ENCODE measurements at places on chromosomes 6 and 20. TPM values are rescaled to one million over a fixed set of nuclear protein-coding genes. Genes with fewer than 3 reads are reported as not detected.

- no peak for DNase-seq
Measured at GRCh38 chr6:107727096-107727757, 96.9 kb downstream of the SCML4 start.

DNA sequence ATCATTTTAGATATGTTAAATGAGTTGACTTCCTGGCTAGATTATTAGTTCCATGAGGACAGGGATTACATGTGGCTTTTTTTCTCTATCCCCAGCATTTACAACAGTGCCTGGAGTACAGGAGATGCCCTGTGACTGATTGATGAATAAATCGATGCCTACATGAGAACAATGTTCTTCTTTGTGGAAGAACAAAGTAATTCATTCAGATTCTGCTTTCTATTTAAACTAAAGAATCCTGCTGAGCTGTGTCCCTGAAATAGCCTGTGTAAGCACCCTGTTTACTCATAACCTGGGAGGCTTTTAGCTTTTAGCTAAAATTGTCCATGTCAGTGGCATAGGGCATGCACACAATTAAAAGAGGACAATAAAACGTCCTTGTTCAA, 125.1 kb upstream of the BTBD3 start:
- DNase-seq: no peak

GRCh38 chr6:41733707-41734665, 1.4 kb downstream of the TFEB start:
- peak; percentile 58 for DNase-seq

- no peak for DNase-seq
Measured at GRCh38 chr20:50073500-50073899, 39.5 kb downstream of the UBE2V1 start.

DNA sequence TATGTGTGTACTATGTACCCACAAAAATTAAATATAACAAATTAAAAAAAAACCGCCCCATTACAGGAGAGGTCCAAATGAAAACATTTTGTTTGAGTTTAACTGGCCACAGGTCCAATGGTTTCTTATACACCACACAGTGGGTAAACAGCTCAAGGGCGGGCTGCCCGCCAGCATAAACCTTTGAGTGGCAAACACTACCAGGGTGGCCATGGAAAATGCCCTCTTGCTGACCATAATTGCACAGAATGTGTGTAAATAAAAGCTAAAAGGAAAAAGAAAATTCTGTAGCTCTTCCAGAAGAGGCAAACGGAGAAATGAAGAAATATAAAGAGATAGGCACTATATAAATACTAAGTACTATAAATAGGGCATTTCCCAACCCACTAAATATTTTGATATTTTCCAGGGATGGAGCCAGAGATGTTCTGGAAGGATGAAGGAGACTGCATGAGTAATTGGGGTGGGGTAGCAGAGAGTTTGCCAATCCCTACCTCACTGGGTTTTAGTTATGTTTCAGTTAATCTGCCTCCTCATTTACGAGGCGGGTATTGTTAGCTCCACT, 1.1 kb upstream of the CDC5L start:
- no peak for DNase-seq

DNA sequence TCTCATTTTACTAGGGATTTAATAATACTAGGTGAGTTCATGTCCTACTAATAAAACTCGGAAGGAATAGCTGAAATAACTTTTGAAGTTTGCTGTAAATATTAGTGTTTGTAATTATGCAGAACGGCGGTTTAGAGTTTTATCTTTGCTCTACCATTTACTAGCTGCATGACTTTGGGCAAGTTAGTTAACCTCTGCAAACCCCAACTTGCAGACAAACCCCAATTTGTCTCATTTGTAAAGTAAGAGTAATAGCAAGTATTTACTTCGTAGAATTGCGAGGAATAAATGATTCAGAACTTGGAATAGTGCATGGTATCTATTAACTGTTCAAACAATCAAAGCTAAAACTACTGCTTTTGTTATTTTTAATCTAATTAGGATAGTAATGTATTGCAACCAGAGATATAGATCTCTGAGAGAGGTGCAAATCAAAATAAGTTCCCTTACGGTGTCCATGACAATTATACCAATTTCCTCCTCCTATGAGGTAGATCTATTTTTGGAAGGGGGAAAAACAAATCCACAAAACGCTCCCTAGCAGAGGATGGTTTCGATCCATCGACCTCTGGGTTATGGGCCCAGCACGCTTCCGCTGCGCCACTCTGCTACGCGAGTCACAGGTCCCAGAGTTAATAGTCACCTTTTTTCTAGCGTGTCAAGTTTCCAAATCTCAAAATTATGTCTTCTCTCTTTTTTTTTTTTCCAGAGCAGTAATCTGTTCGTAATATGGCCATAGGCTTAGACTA, 35.1 kb upstream of the BTN3A2 start:
- DNase-seq: peak; percentile 64

DNA sequence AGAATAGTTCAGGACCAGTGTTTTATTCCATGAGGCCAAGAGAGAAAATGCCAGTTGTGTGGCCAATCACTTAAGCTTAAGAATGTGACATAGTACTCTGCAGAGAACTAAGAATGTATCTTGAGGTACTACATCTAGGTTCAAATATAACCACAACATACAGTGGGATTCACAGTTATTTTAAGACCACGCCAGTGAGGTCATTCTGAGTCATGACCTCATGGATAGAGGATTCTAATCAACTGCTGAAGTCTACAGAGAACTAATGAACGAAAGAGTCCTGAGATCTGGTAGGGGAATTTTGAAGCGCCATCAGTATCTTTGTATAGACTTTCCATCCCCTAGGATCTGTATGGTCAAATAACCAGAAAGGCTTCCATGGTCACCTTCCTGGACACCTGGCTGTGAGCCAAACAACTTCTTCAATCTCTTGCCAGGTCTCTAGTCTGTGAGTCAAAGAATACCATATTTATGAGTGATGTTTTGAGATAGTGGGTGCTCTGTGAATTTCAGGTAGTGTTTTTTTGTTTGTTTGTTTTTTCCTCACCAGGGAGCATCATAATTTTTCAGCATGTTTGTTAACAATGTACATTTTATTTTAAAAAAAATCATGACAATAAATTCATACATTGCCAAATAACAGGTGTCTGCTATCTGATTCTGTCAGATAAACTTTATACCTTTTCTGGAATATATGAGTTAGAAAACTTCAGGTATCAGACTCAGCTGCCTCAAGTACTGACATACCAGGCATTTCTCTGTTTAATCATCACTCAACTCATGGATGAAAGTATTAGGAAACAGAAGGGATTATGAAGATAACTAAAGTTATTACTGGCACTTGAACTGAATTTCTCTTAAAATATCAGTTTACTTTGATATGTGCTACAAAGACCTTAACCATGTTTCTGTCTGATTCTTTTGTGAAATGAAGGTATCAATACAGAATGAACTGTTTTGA, 217.9 kb downstream of the PLCB4 start:
- DNase-seq: peak; percentile 25

DNA sequence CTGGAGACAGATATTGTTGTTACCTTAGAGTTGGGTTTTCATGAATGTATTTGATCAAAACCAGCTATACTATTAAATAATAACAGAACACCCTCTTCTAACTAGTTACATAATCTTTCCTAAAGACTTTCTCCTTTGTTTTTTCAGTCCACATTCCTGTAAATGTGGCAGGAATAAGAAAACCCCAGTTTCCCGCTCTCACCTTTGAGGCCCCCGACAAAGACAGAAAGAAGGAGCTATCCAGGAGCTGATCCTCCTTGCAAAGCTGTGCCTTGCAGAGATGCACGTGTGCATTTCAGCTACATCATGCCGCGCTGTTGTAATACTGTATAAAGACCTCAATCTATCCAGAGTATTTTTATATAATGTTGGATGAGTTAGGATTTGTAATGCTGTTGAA, 102.7 kb downstream of the SLC22A3 start:
- no peak for DNase-seq

DNA sequence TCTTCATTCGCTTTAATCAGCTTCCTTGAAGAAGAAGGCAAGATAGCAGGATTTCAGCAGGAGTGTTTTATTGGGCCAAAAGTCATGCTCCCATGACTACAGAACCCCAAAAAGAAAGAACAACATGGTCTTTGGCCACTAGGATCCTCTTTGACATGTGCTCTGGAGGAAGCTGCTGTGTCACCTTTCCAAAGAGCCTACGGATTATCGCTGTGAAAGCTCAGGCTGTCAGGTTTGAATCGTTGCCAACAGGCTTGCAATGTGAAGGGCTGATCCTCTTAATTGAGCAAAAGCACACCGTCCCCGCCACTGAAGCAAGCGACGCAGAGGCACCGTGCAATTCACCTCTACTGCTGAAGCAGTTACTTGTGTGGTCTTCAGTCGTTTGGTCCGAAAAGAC, 29.0 kb downstream of the MYLIP start:
- no peak for DNase-seq

- peak; percentile 19 for DNase-seq
Measured at GRCh38 chr6:136037876-136038460, 186.5 kb downstream of the PDE7B start.

- no peak for DNase-seq
Measured at GRCh38 chr20:52252664-52253063, 61.1 kb upstream of the ZFP64 start.

DNA sequence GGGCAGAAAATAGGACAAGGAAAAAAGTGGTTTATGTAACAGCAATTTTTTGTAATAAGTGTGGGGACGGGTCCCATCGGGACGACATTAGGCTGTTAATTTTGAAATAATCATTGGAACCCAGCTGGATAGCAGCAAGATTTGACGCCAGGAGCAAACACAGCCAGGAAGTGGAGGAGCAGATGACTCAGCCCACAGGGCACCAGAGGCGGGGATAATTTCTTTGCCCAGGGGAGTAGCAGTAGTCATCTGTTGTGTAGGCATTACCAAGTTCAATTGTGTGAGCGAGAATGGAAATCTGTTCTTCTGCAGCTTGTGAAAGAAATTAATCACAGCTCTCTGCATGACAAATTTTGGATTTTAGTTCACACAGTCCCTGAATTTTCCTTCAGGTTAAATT, 22.6 kb upstream of the RIN2 start:
- peak; percentile 73 for DNase-seq

DNA sequence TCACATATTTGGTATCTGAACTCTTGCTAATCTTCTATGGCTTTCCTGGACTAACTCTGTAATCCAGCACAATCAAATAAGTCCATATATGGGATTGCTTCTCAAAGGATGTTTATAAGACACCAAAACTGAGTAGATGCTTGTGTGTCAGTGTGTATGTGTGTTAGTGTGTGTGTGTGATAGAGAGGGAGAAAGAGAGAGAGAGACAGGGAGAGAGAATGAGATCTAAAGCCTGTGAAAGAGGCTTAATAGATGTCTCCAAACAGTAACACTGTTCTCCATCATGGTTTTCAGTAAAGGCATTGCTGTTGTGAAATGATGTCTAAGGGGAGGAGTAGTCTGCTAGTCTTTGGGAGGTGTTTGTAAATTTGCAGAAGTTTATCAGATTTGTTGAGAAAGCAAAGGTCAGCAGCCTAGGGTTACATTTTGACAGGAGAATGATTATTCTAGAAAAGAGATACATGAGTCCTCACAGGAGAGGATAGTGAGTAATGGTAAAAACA, 73.9 kb upstream of the MLIP start:
- DNase-seq: no peak

DNA sequence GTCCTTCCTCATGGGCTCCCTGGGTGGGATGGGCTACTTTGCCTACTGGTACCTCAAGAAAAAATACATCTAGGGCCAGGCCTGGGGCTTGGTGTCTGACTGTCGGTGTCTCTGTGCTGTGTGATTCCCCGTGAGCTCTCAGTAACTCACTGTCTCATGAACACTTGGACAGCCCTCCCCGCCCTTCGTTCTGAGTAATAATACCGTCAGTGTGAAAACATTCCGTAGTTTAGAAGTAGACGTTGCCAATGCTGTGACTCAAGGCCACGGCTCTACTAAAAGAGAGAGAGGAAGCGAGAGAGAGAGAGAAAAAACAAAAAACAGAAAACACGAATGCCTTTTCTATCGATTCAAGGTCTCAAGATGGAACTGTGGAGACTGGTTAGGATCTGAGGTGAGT, 31.8 kb downstream of the FITM2 start:
- peak; percentile 25 for DNase-seq

DNA sequence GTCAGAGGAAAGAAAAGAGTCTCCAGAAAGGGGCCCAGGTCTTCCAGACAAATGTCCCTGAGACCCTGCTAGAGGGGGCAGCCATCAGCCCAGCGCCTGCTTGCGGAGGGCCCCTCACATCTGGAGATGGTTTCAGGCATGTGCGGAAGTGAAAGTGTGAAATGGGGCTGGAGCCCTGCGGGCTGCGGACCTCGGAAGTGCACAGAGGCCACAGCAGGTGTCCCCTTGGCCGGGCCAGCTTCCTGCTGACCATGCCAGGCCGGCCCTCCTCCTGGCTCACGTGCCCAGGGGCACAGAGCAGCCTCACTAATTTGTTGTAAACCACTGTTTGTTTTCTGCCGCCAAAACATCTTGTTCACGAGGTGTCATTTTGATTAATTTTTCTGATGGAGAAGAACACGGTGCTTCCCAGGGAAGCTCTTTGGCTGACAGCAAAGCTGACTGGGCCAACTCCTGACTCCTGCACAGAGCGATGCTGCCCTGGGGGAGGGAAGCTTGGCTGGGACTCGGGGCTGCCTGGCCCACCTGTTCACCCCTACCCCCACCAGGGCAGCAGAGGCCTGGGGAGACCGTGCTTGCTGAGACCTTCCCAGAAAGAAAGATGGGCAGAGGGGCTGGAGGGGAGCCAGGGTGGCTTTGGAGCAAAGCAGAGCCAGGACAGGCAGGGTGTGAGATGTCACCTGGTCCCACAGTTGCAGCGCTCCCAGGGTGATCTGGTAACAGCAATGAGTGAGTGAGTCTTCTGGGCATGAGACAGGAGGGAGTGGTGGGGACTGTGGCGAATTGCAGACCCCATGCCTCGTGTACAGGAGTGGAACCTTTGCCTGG, 54.2 kb downstream of the BCAS4 start:
- DNase-seq: no peak

DNA sequence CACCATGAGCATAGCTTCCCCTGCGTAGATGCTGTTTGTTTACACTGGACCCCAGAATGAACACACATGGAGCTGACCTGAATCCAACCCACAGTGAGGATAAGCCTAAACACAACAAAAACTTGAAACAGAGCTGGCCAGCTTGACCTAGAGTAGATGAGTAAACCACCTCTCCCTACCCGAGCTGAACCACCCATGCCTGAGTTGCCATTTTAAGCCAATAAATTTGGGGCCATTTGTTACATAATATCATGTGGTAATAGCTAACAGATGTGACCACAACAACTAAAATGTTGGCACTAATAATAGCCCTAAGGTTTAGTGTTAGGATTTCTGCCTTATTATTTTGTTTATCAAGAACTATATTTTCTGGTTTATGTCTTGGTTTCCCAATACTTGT, 103.2 kb upstream of the GRIK2 start:
- peak; percentile 28 for DNase-seq

PAK5 gene
- total RNA-seq: not detected

ZBTB46 gene
- 0.59 TPM for total RNA-seq

MCCD1 gene
- not detected for total RNA-seq

FRK gene
- total RNA-seq: 0.03 TPM

SGK2 gene
- total RNA-seq: not detected

NOX3 gene
- not detected for total RNA-seq
